CD4-positive, alpha-beta memory T cell (primary cell): ENCODE measurements at places on chromosomes 2 and 18. TPM values are rescaled to one million over a fixed set of nuclear protein-coding genes. Genes with fewer than 3 reads are reported as not detected.

DNA sequence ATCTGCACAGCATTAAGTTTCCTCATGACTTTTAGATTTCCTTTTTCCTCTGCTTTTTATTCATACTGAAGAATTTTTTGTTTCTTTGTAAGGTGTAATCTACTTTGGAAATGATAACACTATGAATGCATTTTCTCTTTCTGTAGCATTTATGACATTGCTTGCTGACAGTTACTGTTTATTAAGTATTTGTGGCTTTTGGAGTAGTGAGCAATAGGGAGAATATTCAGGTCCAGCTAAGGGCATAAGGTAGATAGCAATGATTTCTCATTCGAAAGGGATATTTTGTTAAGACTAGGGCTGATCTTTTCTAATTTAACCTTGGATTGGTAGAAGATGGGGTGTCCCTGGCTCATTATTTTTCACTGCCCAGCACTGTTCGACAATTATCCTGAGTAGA lies 80.3 kb downstream of the XRCC5 start:
- no peak for DNase-seq

DNA sequence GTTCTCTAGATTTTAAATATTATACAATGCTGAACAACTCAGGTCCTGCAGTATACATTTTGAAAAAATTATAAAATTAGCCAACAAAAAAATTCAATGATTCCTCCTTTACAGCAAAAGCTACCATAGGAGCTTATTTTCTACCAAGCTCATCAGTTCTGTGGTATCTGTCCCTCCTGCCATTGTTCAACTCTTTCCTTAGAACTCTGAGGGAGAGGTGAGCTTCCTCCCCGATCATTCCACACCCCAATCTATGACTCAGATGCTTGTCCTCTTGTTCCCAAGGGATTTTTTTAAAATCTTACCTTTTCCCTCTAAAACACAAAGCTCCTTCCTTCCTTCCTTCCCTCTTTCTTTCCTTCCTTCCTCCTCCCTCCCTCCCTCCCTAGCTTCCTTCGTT lies 13.5 kb downstream of the DPP4 start:
- no peak for DNase-seq

DNA sequence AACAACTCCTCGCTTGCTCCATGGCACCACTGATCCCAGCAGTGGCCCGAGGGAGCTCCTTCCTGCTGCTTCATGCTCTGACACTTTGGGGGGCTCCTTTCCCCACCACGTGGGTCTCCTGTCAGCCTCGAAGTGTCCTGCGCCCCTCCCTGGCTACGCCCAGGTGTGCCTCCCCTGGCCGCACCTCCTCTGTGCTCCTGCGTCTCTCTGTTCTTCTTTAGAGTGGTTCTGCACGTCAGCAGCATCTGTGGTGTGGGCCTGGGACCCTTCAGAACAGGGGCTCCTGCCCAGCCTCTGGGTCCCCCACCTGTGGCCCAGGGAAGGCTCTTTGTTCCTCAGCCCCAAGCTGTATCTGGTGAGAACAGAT lies 26.7 kb upstream of the NTSR2 start:
- no peak for DNase-seq

GRCh38 chr18:55777666-55778304 lies 189.8 kb upstream of the TCF4 start:
- DNase-seq, result no peak

GRCh38 chr2:98216616-98217015 lies 129.6 kb upstream of the CNGA3 start:
- DNase-seq, result no peak

DNA sequence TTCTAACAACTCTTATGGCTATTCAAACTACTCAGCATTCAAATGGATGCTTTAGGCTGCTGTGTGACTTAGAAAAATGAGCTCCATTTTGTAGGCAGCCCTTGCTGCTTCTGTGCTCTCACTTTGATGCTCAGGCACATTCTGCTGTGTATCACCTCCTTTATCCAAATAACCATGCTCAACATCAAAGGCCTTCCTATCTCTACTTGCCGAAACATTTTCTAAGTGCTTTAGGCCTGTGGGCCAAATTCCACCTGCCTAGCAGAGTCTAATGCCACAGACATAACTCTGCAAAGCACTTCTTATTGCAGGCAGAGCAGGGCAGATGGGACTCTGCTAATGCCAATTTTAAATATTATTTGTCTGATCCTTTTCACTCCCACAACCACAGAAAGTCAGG lies 397.4 kb downstream of the RND3 start:
- DNase-seq, result no peak

DNA sequence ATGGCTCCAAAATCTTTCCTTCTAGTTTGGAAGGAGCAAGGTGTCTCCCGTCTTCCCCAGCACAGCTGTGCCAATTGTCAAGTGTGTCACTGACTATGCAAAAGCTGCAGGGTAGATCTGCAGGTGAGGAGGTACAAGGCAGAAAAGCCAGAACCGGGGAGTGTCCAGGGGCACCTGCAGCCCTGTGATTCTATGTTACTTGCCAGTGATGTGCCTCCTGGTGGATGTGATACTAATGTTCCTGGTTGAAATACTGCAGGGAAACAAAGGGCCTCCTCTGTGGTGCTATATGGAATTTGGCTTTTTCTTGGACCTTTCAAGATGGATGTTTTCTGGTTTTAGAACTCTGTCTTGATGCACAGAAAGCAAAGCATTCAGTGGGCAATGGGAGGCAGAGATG lies 80.3 kb downstream of the ST6GAL2 start:
- no peak for DNase-seq

DNA sequence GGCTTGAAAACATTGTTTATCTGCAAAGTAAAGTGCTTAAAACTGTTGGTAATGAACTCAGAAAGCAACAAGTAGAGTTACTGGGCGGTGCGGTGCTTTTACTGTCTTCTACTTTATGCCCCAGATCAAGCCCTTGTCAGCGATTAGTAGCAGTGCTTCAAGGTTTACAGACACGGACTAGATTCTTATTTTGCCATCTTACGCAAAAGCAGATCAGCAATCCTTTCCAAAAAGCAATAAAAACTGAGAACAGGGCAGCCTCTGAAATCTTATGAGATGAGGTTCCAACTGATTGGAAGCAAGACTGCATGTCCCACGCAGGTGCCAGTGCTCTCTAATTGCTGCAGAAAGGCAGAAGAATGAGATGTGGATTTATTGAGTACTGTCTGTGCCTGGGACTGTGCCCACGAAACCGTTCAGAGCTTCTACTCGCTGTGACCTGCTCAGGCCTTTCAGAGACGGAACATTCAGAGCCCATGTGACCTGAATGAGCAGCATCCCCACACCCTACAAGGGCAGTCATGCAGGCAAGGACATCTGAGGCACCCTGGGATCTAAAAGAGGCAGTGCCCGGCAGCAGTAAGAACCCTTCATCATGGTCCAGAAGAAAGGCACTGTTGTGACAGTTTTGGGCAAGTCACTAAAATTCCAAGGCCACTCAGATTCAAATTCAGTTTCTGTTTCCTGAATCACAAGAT lies 15.7 kb downstream of the COL4A3 start:
- DNase-seq, result no peak

DNA sequence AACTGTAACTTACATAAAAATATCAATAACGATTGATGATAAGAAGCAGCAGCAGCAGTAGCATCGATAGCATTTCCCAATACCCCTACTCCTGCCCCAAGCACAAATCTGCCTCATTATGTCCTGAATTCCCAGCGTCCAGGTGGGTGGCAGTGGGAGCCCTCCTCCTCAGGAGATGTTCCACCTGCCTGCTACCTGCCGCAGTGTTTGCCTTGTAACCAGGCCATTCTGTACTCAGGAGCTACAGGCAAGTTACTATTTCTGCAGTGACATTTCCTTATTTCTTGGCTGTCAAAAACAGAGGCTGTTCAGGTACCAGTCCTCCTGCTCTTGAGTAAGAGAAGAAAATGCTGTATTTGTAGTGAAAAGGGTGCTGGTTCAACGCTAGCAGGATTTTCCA lies 236.4 kb downstream of the CNTNAP5 start:
- DNase-seq, result no peak

- DNase-seq, result no peak
Observed at GRCh38 chr2:103401621-103402020, 639.8 kb downstream of the TMEM182 start.

XDH gene
- not detected for total RNA-seq

RPS27A gene
- total RNA-seq, result 2,392 TPM

NAT8 gene
- not detected for total RNA-seq

ADD2 gene
- total RNA-seq, result 1.1 TPM
